Neural progenitor cell (in vitro differentiated cells): ENCODE measurements at places on chromosomes 7 and 10. TPM values are rescaled to one million over a fixed set of nuclear protein-coding genes. Genes with fewer than 3 reads are reported as not detected.

EGFR gene
- 4.6 and 4.7 TPM in 2 replicates for total RNA-seq

DNA sequence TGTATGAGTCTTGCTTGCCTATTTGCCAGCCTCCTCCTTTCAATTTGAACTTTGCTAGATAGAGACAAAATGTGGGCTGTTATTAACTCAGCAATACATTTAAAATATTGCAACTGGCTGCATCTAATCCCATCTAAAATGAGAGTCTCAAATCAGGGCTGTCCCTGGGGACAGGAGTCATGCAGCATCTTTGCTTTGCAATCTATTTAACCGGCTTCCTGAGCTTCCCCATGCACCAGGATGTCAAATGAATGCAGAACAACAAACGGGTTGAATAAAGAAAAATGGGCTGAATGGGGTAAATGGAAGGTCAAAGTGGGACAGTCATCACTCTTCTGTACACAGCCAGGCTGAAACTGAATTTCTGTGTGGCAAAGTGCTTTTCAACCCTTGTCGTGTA, 89.2 kb downstream of the AOAH start:
- DNase-seq = no peak

DNA sequence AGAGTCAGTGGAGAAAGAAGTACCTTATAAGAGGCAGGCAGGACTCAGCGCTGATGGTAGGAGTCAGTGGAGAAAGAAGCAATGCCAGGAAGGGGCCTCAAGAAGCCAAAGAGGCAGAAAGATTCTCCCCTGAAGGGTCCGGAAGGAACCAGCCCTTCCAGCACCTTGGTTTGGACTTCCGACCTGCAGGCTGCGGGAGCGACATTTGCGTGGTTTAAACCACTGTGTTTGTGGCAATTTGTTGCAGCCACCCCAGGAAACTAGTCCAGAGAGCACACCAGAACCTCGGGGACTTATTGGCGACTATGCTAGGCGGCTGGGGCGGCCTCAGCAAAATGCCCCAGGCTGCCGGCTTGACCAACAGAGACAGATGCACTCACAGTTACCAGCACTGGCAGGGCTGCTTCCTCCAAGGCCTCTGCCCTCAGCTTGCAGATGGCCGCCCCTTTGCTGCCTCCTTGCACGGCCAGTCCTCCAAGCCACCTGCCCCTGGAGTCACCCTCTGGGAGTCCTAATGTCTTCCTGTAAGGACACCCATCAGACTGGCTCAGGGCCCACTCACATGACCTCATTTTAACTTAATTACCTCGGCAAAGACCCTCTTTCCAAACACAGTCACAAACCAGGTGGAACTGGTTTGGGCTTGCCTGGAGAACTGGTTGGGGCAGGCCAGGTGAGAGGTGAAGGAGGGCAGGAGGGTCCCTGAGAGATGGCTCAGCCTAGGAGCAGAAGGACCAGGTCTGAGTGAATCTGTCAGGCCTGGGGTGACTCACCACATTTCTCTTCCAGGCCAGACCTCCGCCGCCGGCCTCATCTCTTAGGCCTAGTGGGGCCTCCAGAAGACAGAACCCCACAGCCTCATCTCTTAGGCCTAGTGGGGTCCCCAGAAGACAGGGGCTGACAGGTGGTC, 26.1 kb downstream of the CALML3 start:
- DNase-seq = no peak

- DNase-seq = no peak
Observed at GRCh38 chr7:40135317-40135610, 459 bp downstream of the SUGCT start.

- no peak for DNase-seq
Observed at GRCh38 chr10:29798921-29799690, 164.3 kb upstream of the SVIL start.

TMEM139 gene
- total RNA-seq = 0.94 and 5.4 TPM in 2 replicates

PPA1 gene
- 134 and 203 TPM in 2 replicates for total RNA-seq
